ENCODE measurements at places on chromosomes 3 and 15.

GRCh38 chr3:124363476-124363875 lies 366.8 kb upstream of the UMPS start:
- no peak for DNase-seq

DNA sequence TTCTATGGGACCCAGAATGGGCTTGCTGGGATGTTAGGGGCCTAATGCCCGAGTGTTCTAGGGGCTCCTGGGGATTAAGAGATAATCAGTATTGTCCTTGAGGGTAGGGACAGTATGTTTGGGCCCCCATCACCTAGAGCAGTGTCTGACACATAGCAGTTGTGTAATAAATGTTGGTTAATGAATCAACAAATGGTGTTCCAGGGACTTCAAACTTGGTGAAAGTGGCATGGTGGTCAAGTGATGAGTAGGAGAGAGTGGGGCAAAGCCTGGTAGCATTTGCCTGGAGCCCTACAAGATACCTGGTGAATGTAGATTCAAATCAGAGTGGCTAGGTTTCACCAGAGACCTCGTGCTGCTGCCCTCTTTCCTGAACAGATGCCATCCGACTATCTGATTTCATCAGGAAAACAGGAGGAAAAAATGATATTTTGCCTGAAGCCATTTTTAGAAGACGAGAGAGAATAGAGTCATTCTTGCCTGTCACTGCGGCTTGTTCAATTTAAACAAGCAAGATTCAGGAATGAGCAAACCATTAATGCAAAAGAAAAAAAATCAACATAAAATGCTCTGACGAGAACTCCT lies 117.3 kb downstream of the RPL22L1 start:
- DNase-seq: no peak

DNA sequence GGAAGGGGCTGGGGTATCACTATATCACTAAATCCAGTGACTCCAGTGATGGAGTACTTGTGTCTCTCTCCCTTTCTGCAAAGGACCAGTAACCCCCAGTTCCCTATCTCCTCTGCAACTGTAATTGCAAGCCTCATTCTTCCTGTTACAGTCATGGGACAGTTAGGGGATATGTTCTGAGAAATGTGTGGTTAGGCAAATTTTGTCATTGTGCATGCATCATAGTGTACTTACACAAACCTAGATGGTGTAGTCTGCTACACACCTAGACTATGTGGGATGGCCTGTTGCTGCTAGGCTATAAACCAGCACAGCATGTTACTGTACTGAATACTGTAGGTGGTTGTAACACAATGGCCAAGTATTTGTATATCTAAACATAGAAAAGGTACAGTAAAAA lies 2.2 kb downstream of the VPS8 start:
- no peak for DNase-seq

GRCh38 chr3:130960139-130960795 lies 66.4 kb downstream of the ASTE1 start:
- DNase-seq: no peak

DNA sequence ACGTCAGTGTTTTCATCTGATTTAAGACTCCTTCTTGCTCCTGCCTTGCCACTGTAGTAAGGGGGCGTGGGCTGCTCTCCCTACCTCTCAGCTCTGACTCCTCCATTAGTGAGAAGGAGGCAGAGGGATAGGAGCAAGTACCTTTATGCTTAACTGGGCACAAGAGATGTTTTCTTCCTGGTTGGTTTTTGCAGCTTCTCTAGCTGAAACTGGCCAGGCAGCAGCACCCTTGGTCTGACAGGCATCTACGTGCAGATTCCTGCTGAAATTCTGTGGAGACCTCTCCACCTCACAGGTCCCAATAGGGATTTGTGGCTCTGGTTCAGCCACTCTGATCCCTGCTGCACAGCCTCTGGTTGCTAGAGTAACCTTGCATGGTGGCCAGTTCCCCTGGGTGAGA lies 132.5 kb downstream of the CACNA1D start:
- DNase-seq: no peak

DNA sequence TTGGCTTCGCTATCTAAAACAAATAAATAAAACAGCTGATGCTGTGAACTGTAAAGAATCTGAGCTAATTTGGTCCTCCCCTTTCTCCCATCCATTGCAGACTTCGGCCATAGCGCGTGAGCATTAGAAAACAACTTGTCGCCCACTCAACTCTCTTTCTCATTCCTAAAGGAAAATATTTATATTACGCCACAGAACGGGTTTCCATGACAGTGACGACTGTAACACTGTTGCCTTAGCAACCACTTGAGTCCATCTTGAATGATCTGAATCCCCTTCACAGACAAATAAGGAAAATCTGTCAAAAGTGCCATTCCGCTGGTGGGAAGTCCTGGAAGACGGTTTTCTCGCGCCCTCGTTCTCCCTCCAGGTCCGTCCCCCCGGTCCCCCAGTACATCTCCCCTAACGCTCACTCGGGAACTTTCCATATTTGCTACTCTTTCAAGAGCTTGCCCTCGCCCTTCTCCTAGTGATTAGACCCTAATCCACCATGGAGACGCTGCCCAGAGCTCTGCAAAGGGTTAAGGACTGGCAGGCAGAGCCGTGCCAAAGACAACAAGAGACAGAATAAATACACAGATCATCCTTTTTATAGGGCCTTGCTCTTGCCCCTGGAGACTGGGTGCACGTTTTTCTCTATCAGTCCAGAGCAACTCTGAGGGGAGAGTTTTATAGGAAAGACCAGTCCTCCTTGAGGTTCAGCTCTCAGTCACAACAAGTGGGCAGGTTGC lies 50.5 kb downstream of the CRYGS start:
- no peak for DNase-seq

DNA sequence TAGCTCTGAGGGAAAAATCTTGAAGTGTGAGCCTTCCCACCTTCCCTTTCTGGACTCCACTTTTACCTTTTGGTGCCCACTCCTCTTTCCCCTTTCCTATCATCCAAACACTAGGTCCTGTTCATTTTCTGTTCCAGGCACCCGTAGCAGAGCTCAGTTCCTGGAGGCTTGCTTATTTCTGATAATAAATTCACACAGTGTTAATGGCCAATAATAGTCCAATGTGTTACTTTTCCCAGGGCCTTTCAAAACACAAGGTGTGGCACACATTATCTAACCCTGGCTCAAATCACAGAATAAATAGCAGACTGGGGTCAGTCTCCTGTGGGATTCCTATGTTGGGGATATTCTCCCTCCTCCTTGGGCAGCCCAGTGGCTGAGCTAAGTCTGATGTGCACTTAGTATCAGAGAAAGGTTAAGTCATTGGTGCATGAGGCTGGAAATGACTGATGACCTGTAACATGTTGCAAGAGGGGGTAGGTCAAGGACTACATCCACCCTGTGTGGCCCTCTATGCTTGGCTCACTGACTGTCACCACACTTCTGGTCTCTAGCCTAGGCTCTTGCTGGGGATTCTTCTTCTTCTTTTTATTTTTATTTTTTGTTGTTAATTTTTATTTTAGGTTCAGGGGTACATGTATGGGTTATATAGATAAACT lies 43.7 kb upstream of the ROPN1 start:
- no peak for DNase-seq

DNA sequence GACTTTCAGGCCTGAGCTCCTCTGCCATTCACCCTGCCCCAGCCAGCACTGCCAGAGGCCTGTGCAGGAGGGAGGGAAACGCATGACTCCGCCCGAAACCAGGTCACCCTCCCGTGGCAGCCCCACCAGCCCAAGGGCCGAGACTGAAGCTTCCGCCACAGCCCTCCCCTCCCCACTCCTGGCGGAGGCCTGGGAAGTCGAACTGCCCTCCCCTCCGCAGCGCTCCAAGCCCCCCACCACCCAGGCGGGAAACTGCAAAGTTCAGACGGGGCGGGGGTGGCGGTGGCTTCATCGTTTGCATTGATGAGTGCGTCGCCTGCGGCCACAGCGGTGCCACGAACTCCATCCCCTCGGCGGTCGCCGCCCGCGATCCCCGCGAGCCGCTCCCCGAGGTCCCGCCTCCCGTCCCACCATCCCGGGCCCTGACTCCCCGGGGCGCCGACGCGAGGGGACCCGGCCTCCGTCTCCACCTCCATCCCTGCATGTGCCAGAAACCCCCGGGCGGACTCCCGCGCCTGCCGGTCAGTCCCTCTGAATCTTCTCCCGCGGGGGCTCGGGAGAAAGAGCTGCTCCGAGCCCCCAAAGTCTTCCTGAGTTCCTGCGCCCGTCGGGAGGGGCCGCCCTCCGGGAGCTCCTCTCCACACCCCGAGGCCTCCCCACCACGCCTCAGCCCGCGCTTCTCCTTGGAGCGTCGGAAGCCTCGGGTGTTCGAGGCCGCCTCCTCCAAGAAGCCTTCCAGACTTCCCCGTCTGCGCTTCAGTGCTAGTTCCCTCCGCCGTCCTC lies 698 bp downstream of the MELTF start:
- DNase-seq: no peak

GRCh38 chr3:165518346-165518745 lies 318.9 kb downstream of the BCHE start:
- DNase-seq: no peak

DNA sequence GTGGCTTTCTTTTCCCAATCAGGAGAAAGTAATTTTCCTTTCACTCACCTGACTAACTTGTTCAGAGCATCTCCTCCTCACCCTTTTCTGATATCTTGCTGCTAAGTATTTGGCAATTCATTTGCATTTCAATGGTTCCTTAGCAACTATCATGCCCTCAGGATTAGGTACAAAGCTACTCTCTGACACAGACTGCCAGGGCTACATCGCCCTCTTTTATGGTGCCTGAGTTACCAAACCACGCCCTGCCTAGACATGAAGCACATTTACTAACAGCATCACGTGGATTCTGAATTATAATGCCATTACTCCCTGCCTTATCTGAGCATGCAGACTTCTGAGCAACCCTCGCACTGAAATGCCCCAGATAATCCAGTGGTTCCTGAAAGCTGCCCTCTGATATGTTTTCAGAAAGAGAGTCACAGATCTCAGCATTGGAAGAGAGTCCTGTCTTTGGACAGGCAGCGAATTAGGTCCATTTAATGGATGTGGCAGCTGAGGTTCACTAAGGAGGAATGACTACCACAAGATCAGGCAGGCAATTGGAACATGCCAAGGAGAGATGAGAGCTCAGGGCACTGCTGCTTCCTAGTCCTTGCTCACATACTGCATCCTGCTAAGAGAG lies 14.5 kb downstream of the EPHB1 start:
- no peak for DNase-seq

DNA sequence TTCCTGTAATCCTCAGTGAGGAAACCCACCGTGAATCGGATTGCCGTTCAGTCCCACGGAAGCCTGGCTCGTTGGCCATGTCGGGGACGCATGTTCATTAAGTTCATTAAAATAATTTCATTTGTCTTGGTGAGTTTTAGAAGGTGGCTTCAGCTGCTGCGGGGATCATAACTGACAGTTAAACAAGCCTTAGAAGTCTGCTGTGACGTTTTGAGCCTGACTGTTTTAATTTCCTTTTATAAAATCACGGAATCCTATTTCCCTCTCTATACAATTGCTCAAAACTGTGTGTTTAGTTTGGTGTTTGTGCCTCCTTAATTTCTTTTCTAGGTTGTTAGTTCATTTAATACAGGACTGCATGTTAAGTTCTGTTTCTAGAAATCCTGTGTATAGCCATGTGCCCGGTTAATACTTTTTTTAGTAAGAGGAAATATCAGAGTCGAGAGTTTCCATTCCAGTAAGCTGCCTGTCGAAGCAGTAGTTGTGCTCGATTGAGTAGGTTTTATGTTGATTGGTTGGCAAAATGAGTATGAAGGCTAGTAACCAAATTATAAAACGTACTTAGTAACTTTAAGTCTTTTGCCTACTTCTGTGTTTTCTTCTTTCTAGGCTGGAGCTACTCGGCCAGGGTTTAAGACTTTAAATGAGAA lies 705 bp downstream of the NIPA2 start:
- no peak for DNase-seq

DNA sequence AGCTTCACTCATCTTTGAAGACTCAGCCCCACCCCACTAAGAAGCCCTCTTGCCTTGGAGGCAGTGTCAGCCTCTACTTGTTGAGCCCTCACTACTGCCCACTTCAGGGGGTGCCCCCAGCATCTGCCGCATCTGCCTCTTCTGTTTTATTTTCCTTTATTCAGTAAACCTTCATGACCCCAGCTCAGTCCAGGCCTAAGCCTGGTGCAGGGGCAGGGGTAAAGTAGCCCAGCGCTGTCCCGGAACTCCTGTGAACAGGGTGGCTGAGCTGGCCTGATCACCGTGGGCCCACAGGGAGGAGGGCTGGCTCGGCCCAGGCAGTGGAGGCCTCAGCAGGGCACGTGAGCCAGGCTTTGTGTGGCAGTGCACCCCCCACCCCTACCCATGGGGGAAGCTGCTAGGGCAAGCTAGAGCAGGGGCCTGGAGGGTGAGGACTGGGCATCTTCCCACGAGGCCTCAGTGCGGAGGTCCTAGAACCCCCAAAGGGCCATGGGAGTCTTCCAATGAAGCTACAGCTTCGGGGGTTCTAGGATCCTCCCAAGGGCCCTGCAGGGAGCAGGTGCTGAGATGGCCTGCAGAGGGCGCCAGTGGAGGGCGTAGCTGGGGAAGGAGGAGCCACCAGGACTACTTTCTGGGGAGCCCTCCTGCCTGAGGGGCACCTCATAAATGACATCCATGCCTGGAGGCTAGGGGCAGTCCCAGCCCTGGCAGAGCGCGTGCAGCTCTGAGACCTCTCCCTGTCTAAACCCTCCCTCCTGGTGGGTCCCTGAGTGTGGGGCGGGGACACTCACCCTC lies 36.0 kb downstream of the TSPAN3 start:
- no peak for DNase-seq

- no peak for DNase-seq
Observed at GRCh38 chr15:31452595-31453557, 126.2 kb downstream of the KLF13 start.

GRCh38 chr3:34957677-34958076 lies 681.6 kb upstream of the ARPP21 start:
- no peak for DNase-seq

DNA sequence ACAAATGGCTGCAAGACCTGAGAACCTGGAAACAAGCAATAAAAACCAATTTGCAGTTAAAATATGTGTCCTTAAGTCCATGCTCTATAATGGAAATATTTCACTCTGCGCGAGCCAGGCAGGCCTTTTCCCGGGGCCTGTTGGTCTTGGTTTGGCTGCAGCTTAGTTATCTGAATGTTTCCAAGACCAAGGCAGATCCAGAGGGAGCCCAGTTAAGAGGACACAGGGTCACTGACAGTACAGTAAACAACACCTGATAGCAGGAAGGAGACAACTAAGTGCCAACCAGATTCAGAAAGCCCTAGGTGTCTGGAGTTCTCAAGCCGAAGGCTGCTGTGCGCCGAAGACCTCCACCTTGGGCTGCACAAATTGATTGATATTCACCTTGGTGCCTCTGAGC lies 32.8 kb downstream of the THSD4 start:
- no peak for DNase-seq

- no peak for DNase-seq
Observed at GRCh38 chr3:141431411-141432378, 55.1 kb upstream of the RASA2 start.

- DNase-seq: no peak
Observed at GRCh38 chr3:187628169-187628568, 42.0 kb downstream of the SST start.

DNA sequence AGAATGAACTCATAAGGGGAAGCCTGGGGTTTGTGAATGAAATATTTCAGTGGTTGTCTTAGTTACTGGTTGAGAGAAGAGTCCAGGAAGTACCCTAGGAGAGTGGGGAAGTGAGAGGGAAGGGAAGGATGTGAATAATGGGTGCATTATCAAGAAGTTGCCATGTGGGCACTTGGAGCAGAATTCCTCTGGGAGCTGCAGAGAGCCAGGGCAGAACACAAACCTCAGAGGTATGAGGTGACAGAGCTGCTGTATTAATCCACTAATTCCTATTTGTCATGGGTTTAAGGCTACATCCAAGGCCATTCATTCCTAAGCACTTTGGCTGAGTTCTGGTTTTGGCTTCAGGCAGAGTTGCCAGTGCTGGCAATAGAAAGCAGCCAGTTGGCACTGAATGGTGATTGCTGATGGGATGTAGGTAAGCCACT lies 29.0 kb downstream of the NDUFB4 start:
- no peak for DNase-seq
